GF-D8 (cell line): ENCODE measurements at places on chromosomes 13 and 19.

DNA sequence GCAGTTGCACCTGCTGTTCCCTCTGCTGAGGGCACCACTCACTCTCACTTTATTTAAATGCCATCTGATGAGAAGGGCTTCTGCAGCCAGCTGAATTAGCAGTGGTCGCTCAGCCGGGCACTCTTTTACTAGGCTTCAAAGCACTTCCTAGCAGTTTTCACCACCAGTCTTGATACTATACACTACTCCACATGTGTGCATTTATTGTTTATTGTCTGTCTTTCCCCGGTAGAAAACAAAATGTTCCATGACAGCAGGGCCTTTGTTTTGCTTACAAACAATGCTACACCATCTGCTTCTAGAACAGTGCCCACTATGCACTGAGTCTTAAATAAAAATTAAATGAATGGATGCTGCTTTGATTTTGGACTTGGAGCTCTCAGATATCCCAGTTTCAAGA, 404.9 kb downstream of the FGF14 start:
- DNase-seq, result no peak

DNA sequence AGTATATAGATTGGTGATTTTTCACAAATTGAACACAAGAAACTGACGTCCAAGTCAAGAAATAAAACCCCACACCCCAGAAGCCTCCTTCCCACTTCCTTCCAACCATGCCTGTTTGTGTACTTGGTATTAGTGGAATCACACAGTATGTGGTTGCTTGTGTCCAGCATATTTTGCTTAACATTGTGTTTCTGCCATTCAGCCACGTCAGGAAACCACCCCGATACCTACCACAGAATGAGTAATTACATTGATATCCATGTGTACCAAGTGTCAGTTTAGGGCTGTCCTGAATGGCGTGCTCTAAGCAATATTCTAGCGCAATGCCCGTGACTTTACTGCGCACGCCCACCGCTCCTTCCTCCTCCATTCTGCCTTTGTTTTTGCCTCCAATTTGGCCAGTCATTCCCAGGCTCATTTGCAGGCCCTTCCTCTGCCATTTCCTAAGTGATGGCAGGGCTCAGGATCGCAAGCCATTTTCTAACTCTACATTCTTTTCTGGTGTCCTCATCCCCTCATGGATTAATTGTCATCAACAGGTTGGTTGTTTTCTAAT, 25.9 kb upstream of the MPHOSPH8 start:
- no peak for DNase-seq

DNA sequence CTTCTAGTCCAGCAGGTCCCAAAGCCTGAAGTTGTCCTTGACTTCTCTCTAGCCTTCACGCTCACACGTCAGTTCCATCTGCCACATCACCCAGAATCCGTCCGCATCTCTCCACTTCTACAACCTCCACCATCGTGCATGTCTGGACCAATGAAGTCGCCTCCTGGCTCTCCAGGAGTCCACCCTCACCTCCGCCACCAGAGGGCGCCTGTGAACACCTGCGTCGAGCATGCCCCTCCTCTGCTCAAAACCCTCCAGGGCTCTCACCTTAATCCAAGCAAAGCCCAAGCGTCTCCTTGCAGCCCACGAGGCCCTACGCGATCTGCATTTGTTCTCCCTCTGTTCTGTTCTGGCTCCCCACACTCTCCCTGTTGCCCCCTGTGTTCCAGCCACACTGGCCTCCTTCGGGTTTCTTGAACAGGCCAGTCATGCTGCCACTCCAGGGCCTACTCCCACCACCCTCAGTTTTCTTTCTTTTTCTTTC, 3.7 kb downstream of the USHBP1 start:
- DNase-seq, result peak; percentile 63

GRCh38 chr19:1799695-1800342, 12.3 kb downstream of the ATP8B3 start:
- DNase-seq, result no peak

- DNase-seq, result no peak
These were observed 41.6 kb downstream of the LRCH1 start for GRCh38 chr13:46594374-46595078.

- DNase-seq, result no peak
These were observed 71.5 kb upstream of the GJB6 start for GRCh38 chr13:20303636-20304035.

- DNase-seq, result no peak
These were observed 688 bp upstream of the ZNF71 start for GRCh38 chr19:56594446-56594782.

DNA sequence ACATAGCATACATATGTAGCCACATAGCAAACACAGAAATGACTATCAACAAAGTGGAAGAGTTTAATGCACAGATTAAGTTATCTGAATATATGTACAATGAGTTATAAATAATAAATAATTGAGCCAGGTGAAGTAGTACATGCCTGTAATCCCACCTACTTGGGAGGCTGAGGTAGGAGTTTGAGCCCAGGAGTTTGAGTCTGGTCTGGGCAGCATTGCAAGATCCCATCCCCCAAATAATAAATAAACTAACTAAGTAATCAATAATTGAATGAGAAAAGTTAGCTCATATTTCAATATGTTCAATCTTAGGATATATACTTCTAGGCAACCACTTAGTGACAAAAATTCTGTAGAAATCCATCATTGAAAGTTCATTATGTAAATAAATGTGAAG, 1.7 kb downstream of the CARD8 start:
- no peak for DNase-seq

DNA sequence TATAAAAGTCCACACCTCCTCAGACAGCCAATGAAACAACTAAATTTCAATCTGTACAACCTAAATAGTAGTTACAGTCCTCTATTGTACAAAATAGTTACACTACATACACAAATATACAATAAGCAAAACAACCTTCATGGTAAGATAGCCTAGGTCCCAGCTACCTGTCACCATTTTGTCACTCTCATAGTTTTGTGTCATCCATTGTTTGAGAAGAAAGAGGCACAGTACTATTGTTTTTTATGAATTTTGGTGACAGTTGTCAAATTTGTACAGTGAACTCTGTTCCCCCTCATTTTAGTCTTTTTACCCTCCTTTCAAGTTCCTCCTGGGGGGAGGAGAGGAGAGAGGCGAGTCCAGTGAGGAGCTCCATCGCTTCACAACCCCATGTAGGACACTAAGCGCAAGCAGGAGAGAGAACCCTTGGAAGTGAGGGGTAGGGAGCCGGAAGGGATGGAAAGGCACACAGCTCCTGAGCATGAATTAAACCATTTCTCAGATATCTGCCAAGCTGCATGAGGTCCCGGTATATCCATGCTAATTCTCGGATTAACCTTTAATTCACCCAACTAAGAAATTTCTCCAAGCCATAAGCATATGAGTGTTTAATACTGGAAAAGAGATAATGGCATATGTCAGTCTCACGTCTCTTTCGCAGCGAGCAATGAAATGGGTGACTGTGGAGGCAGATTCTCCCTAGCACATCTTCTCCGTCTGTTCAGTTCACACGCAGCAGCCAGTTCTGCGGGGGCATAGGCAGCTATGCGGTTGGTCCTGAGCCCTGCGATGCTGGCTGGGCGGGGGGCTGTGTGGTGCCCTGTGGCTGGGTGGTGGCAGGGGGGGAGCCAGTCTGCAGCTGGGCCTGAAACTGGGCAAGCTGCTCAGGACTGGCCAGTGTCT, 60.5 kb downstream of the SERP2 start:
- DNase-seq, result no peak

- DNase-seq, result no peak
These were observed 347.8 kb downstream of the MZT1 start for GRCh38 chr13:72379581-72379980.

- DNase-seq, result no peak
These were observed 172.1 kb downstream of the NUFIP1 start for GRCh38 chr13:44817131-44817671.

- no peak for DNase-seq
These were observed 215.5 kb downstream of the NHLRC3 start for GRCh38 chr13:39253774-39254173.

GRCh38 chr13:20997301-20998161, 63.9 kb downstream of the LATS2 start:
- no peak for DNase-seq

DNA sequence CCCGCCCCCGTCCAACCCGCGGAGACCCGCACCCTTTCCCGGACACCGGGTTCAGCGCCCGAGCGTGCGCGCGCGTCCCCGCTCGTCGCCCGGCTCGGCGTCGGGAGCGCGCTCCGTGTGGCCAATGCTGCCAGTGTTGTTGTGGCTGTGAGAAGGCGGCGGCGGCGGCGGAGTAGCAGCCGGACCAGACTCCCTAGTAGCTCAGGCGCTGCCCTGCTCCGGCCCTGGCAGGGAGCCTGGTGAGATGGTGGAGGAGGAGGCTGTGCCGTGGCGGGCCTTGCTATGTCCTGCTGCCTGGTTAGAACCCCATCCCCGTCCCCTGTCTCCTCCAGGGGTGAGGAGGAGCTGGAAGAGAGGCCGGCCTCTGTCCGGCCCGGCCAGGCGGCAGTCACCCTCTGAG, 553.2 kb downstream of the TUBA3C start:
- DNase-seq, result no peak

GRCh38 chr19:48793271-48793670, 17.6 kb downstream of the BCAT2 start:
- no peak for DNase-seq

DNA sequence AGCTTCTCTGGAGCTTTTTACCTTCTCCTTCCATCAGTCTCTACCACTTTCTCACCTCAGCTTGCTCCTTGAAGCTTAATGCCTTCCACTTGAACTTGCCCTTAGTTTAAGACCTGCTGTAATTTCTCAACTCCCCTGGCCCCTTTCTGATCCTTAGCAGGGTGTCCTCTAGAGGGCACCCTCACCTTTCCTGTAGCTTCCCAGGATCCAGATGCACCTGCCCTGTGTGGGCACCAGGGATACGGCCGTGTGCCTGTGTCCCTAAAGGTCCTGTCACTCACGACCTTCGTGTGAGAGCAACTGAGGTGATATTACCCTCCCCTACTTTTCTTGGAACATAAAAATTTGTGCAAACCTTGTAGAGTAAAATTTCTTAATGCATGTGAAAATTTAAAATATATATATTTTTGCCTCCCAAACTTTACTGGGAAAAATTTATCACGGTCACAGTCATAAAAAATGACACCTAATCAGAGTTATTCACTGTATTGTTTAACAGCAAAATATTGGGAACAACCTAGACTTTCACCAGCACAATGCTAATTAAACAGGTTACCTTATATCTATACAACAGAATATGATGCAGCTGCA, 46.4 kb downstream of the PSG3 start:
- DNase-seq, result no peak

GRCh38 chr19:5926641-5927440, 12.8 kb downstream of the CAPS start:
- no peak for DNase-seq

GRCh38 chr19:51417107-51417809, at the start of gene SIGLEC10:
TSS of gene SIGLEC10 (minus strand) at chr19:51417642. CDS start at chr19:51417581, 61 bp downstream.
- peak; percentile 76 for DNase-seq

DNA sequence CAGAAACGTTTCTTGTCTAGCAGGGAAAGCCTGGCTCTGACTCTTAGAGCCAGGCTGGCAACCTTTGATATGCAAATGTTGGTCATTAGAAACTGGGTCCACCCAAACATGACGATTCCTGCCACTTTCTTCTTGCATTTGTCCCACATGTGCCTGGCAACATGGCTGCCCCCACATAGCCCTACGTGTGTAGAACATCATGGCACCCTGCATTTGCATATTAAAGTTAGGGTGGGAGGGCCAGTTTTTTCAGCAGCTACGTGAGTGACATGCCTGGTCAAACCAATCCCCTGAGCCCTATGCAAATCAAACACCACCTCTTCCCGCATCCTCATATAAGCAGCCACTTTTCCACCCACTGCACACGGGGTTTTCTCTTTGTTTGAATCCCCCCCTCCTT, 95.0 kb downstream of the LIG4 start:
- DNase-seq, result no peak

GRCh38 chr13:45711951-45712350, 9.8 kb downstream of the CBY2 start:
- DNase-seq, result no peak

DNA sequence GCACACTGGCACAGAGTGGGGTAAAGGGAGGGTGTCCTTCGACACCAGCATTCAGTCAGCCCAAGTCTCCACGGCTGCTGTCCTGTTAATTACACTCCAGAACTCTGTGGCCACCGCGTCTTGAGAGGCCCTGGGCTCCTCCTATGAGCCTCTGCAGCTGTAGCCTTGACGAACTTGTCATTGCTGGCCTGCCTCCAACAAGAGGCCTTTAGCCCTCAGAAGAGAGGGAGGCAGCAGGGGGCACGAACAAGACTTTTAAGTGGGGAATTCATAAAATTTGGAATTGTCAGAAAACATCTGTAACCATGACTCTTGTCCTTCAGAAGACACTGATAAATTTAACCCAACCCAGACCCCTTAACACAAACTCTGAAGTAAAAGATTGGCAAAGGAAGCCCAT, 241.9 kb downstream of the UQCRFS1 start:
- DNase-seq, result no peak

- DNase-seq, result no peak
These were observed 34.9 kb downstream of the STARD13 start for GRCh38 chr13:33250609-33251008.

DNA sequence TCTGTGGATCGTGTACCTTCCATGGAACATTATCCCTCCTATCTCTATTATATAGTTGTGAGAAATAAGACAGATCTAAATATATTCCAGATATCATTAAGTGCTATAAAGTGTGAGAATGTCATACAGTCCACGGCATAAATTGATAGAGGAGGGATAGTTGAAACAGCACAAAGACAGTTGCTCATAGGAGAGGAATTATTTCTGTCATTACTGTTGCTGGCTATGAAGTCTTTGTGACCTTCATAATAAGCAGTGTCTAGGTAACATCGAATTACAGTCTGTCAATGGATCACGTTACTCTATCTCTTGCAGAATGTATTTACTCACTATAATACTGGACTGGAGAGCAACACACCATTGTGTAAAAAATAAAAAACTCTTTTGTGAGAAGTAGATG, 671.5 kb upstream of the PCDH20 start:
- no peak for DNase-seq

GRCh38 chr19:10228920-10229319, 2.2 kb downstream of the S1PR2 start:
- peak; percentile 13 for DNase-seq

- DNase-seq, result no peak
These were observed 1350.8 kb upstream of the SLC10A2 start for GRCh38 chr13:104416973-104417372.

- DNase-seq, result no peak
These were observed 56.2 kb downstream of the SKA3 start for GRCh38 chr13:21120191-21120590.
